ENCODE measurements at places on chromosomes 7 and 10.

DNA sequence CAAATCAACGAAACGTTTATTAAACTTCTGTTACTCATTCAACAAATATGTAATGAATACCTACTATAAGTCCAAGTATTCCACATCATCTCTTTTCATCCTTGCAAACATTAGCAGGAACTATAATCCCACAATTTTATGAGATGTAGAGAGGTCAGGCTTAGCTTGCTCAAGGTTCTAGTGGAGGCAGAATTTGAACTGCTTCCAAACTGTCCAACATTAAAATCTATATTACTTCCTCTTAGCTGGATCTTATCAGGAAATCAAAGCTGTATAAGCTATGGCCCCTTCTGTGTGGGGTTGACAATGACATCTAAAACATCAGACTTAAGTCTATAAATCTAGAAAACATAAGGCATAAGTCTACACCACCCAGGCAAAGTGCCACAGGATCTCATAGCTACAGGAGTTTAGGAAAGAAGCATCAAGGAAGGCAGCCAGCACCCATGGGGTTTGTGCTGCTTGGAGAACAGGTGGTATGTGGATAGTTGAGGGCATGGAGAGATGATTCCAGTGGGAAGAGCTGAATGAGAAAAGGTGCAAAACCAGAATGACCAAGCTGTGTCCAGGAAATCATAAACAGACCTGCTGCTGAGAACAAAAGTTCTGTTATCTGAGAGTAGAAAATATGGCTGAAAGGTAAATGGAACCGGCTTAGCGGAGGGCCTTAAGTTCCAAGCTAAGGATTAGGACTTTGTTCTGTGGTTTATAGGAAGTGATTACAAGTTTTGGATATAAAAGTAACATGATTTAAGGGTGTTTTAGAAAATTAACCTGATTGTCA is 34.5 kb downstream of the PAPSS2 start:
- no peak overlapping the region for H3K27ac ChIP-seq
- no peaks in the 10 kb centered on the region for H3K4me1 ChIP-seq
- H3K4me3 ChIP-seq = no peak overlapping the region
- H3K27me3 ChIP-seq = no peaks in the 10 kb centered on the region
- no peak for DNase-seq

GRCh38 chr10:82277591-82277990 is 402.6 kb downstream of the NRG3 start:
- H3K27ac ChIP-seq = no peak overlapping the region
- no peaks in the 10 kb centered on the region for H3K27me3 ChIP-seq
- H3K4me1 ChIP-seq = no peaks in the 10 kb centered on the region
- no peak overlapping the region for H3K4me3 ChIP-seq

- H3K36me3 ChIP-seq = peaks cover 5% of the 10 kb centered on the region
- H3K27me3 ChIP-seq = no peaks in the 10 kb centered on the region
- no peaks in the 10 kb centered on the region for H3K4me1 ChIP-seq
- DNase-seq = no peak
- H3K27ac ChIP-seq = no peak overlapping the region
Measured at GRCh38 chr7:7595451-7595850, 28.8 kb downstream of the MIOS start.

- no peaks in the 10 kb centered on the region for H3K27me3 ChIP-seq
- no peaks in the 10 kb centered on the region for H3K4me1 ChIP-seq
- H3K27ac ChIP-seq = no peak overlapping the region
- DNase-seq = no peak
- H3K4me3 ChIP-seq = no peak overlapping the region
Measured at GRCh38 chr10:50883629-50884028, 1.8 kb downstream of the A1CF start.

GRCh38 chr10:97361537-97361901 is 27.0 kb upstream of the FRAT2 start:
- H3K4me3 ChIP-seq = no peak overlapping the region
- DNase-seq = no peak
- no peak overlapping the region for H3K27ac ChIP-seq
- no peaks in the 10 kb centered on the region for H3K27me3 ChIP-seq

DNA sequence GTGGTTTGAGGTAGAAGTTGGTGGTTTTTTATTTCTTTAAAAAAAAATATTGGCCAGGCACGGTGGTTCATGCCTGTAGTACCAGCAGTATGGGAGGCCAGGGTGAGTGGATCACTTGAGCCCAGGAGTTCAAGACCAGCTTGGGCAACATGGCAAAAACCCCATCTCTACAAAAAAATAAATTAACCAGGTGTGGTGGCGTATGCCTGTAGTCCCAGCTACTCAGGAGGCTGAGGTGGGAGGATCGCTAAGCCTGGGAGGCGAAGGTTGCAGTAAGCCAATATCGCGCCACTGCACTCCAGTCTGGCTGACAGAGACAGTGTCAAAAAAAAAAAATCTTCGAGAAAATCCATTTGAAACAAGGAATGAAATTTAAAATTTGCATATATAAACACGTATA is 1.1 kb downstream of the IL2RA start:
- H3K27ac ChIP-seq = no peak overlapping the region
- H3K4me1 ChIP-seq = no peaks in the 10 kb centered on the region
- no peak for DNase-seq
- H3K27me3 ChIP-seq = no peaks in the 10 kb centered on the region
- H3K4me3 ChIP-seq = no peak overlapping the region
- no peaks in the 10 kb centered on the region for H3K36me3 ChIP-seq

DNA sequence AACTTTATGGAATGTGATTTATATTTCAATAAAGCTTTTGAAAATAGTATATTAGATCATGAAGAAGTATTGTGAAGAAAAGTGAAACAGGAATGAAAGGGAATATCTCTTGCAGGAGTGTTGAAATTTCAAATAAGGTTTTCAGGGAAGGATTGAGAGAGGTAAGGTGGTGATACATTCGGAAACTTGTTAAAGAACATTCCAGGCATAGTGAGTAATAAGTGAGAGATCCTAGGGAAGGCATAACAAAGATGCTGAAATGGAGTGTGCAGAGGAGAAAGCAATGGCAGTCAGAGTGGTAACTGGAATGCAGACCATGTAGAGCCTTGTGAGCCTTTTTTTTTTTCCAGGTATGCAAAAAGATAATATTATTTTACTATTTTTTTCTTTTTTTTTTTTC is 4.1 kb downstream of the OR9A4 start:
- H3K4me3 ChIP-seq = no peak overlapping the region
- H3K4me1 ChIP-seq = no peaks in the 10 kb centered on the region
- DNase-seq = no peak
- no peak overlapping the region for H3K27ac ChIP-seq
- H3K27me3 ChIP-seq = no peaks in the 10 kb centered on the region

DNA sequence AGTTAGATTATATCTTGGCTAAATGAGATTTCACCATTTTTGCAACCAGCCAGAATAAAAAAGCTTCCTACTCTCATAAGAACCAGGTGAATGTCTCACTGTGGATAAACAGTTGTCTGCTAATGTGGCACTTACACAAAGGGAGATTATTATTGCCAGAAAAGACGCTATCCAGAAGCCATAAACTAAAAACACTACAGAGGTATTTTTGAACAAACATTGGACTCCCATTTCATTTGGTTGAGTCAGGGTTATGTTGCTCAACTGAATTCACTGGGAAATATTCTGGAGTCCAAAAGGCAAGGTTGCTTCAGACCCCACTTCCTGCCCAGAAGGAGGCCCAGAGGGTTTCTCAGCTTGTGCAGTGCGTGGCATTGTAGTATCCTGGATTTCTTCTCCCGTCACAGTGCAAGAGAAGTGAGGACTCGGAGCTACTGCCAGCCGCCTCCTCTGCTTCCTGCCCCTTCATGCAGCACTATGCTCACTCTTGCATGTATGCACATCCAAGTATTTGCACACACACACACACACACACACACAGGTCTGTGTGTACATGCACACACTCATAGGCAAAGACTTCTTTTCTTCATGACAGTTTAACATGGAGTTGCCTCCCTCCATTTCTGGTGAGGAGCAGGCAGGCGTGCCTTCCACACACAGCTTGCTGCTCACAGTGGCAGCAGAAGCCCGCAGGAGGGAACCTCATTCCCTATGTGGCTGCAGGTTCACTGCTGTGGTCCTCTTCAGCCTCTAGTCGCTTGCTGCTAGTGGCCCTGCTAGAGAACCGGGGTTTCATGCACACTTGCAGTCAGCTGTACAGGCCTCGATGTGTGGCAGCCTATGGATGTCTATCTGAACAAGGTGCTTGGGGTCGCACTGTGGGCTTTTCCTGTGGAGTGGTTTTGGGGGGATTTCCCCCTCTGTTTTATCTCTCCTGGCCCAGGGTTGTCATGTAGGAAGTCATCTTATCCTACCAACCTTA is 10.1 kb downstream of the DENND10 start:
- H3K27ac ChIP-seq = no peak overlapping the region
- H3K27me3 ChIP-seq = no peaks in the 10 kb centered on the region
- H3K4me1 ChIP-seq = no peaks in the 10 kb centered on the region
- no peak for DNase-seq
- H3K36me3 ChIP-seq = peaks cover 32% of the 10 kb centered on the region

DNA sequence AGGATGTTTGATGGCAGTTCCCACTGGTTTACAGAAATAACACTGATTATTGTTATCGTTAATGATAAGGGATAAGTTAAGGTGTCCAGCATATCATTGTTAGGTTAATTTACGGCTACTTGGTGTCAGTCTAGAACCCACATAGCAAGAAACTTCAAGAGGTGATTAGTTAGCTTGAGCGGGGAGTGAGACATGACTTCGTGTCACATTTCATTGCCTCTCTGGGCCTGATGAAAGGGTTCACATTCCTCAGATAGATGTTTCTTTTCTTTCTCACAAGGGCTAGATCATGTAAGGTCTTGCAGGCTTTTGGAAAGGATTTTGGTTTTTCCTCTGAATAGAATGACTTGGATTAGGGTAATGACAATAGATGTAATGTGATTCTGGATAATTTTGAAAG is 26.7 kb downstream of the WAC start:
- H3K36me3 ChIP-seq = no peaks in the 10 kb centered on the region
- no peak overlapping the region for H3K4me3 ChIP-seq
- H3K27ac ChIP-seq = no peak overlapping the region
- H3K27me3 ChIP-seq = no peaks in the 10 kb centered on the region
- DNase-seq = no peak

GRCh38 chr7:37516664-37517063 is 68.0 kb upstream of the ELMO1 start:
- no peaks in the 10 kb centered on the region for H3K36me3 ChIP-seq
- DNase-seq = no peak
- no peak overlapping the region for H3K4me3 ChIP-seq
- H3K4me1 ChIP-seq = no peaks in the 10 kb centered on the region
- no peaks in the 10 kb centered on the region for H3K27me3 ChIP-seq

DNA sequence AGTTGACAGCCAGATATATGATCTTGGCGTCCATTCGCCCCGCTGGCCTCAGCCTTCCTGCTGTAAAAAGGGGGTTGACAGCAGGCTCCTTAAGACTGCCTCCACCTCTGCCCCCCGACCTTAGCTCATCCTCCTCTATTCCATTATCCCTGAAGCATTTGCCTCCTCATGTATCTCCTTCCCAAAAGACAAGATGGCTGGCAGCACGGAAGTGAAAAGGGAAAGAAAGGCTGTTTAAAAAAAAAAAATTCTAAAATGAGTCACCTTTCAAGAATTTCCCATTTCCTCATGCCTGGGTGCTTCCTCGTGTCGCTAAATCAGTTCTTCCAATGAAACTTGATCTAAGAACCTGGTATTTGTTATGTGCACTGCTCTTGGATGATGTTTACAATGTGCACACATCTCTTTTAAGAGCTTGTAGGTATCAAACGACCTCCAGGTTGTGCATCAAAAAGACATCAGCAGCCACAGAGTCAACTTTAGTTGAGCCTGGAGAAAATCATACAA is 1.7 kb downstream of the SCRN1 start:
- no peak for DNase-seq
- H3K36me3 ChIP-seq = no peaks in the 10 kb centered on the region
- no peaks in the 10 kb centered on the region for H3K27me3 ChIP-seq
- H3K4me3 ChIP-seq = peak overlapping the region; percentile 92
- H3K27ac ChIP-seq = peak overlapping the region; percentile 94
- peaks cover 8% of the 10 kb centered on the region for H3K4me1 ChIP-seq

Data from thoracic aorta (tissue), 2 donors.